ENCODE measurements at places on chromosomes 3 and 15. TPM values are rescaled to one million over a fixed set of nuclear protein-coding genes. Genes with fewer than 3 reads are reported as not detected.

Gene KLHL18
- total RNA-seq: 48.6 TPM

Gene EFCAB12
- not detected for total RNA-seq

Gene GOLGA6L10
- 1.2 TPM for total RNA-seq

Gene CORO2B
- total RNA-seq: 2.2 TPM

Gene SUSD5
- not detected for total RNA-seq

DNA sequence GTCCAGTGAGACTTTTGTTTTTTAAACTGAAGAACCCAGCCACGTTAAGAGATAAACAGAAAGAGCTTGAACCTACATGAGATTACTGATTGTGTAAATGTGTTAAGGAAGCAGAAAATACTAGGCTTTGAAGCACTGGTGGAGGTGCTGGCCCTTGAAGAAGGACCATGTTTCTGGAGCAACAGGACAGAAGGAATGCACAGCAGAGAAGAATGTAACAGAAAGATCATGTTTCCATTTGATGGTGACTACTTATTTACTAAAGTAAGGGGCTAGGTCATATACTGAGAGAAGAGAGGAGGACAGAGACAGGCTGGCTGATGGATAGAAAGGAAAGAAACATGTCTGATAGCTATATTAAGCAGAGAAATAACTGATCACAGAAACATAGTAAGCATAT is 88.8 kb downstream of the CLASP2 start:
- no peak for DNase-seq

DNA sequence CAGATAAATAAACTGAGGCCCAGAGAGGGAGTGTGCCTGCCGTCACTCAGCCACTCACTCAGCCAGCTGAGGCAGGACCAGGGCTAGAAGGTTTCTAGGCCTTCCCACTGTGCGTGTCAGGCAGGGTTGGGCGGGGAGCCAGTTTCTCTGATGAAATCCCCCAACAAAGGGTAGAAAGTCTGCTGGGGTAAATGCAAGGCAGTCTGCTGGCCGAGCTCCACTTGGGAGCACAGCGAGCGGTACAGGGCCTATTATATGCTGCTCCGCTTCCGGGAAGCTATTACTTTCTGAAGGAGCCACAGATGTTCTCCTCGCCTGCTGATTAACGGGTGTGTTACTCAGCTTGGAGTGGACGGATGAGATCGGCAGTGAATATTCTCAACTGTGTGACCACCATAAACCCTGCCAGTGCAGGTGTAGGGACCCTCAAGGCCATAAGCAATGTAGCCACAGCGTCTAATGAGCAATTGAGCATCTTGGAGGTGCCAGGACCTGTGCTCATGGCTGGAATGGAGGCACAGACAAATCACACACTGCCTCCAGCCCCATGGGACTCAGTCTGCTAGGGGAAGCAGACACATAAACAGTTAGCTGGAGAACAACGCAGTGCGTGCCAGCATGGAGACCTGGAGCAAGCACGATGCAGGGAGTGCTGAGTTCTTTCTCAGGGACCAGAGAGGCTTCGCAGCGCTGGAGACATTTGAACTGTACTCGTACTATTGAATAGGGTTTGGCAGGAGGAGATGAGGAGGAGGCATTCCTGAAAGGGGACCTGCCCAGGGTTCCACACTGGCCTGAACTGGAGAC is 42.1 kb downstream of the CORO2B start:
- peak; percentile 67 for DNase-seq

DNA sequence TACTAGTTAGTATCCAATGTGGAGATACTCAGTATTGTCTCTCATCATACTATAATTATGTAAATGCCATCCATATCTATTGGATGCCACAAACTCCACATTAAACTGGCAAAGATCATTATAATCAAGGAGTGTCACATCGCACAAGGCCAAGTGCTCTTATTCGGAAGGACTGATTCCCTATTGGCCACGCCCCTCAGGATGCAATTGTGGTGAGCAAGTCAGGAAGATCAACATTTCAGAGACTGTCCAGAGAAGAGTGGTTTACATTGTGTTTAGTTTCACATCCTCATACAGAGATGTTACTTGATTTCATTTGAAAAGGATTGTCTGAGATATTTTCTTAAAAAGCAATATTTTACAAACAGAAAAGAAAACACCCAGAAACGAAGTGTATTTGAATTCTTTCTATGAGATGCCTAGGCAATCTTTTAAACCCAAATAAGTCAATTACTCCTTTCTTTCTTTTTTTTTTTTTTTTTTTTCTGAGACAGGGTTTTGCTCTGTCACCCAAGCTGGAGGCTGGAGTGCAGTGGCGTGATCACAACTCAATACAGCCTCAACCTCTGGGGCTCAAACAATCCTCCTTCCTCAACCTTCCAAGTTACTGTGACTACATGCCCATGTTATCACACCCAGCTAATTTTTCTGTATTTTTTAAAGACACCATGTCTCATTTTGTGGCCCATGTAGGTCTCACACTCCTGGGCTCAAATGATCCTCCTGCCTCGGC is 369.1 kb downstream of the RBMS3 start:
- peak; percentile 11 for DNase-seq

DNA sequence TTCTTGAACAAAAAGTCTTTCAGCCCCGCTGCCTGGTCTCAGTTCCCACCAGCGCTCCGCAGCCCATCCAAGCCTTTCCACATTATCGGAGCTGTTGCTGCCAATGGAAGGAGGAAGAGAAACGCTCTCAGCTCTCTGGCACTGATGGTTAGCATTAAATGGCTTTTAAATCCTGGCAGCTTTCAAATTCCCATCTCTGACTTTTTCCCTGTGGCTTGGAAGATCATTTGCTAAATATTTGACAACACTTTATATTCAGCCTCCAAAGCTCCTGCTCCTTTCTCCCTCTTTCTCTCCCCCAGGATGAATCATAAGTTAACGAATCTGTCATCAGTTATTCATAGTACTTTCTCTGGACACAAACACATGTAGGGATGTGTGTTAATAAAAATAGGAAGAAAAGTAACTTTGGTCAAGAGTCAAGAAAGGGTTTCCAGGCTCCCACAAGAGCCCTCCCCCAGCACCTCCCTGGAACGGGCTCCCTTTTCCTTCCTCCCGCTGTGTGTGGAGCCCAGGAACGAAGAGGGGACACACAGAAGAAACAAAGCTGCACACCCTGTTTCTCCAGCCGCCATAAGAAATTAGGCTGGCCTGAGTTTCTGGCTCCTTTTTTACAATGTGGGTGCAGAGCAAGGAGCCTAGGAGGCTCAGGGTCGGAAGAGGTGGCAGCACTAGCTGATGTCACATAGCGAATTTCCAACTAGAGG is 47.6 kb upstream of the TSEN2 start:
- DNase-seq: no peak

- no peak for DNase-seq
Measured at GRCh38 chr3:57872606-57873005, 116.5 kb downstream of the SLMAP start.

- DNase-seq: no peak
Measured at GRCh38 chr15:95208988-95209387, 977.6 kb downstream of the MCTP2 start.

- DNase-seq: no peak
Measured at GRCh38 chr3:57036952-57037351, 23.5 kb upstream of the SPATA12 start.

- no peak for DNase-seq
Measured at GRCh38 chr3:124300416-124300815, 308.5 kb upstream of the ROPN1 start.

DNA sequence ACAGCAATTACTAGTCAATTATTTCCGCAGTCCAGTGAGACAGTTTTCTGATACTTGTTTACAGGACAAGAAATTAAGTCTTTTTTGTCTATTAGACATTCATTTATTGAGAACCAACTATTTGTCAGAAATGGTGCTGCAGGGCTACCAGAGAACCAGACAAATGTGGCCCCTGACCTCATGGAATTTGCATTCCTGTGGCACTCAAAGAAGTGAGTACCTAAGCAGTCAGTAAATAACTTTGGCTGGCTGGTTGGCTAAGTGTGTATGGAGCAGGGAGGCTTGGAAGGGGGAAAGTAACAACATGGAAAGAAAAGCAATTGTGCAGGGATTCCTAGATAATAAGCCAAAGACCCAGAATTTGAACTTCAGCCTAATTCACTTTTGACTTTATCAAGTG is 837.0 kb upstream of the CFAP20DC start:
- DNase-seq: no peak
